ENCODE measurements at places on chromosomes 11 and 22. TPM values are rescaled to one million over a fixed set of nuclear protein-coding genes. Genes with fewer than 3 reads are reported as not detected.

OTOG gene
- total RNA-seq = 0.09 TPM

GRCh38 chr11:122981388-122982264, at the start of gene BSX:
Gene BSX, minus strand, starts transcription at chr11:122981834. Its CDS starts 163 bp downstream, at chr11:122981671.
- peaks cover 100% of the 10 kb centered on the region for H3K27me3 ChIP-seq
- H3K36me3 ChIP-seq = no peaks in the 10 kb centered on the region
- H3K4me3 ChIP-seq = no peak within 1 kb of the TSS
- no peak within 1 kb of the TSS for H3K27ac ChIP-seq

GRCh38 chr11:126804363-126804762, 196.2 kb downstream of the KIRREL3 start:
- no peak overlapping the region for H3K27ac ChIP-seq
- H3K27me3 ChIP-seq = no peaks in the 10 kb centered on the region
- H3K4me1 ChIP-seq = no peaks in the 10 kb centered on the region
- H3K36me3 ChIP-seq = no peaks in the 10 kb centered on the region
- DNase-seq = no peak

- DNase-seq = no peak
- no peaks in the 10 kb centered on the region for H3K4me1 ChIP-seq
- H3K27ac ChIP-seq = no peak overlapping the region
- H3K27me3 ChIP-seq = no peaks in the 10 kb centered on the region
- no peak overlapping the region for H3K4me3 ChIP-seq
These were observed 38.7 kb downstream of the WNT11 start for GRCh38 chr11:76167590-76167989.

INS gene
- 0.42 TPM for total RNA-seq

DNA sequence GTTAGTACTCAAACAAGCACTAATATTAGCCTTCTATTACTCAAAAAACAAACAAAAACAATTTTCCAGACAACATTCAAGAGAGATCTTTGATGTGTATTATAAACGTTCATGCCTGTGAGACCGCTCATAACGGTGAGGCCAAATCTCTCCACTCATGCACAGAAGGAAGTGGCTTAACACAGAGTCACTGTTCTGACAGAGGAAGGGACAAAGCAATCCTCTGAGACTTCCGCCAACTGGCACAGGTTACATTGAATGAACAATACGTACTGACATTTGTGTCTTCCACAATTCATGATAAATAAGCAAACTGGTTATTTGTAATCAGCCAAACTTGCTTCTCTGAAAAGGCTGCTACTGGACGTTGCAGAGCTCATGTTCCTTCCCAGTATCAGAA, 30.5 kb downstream of the CHKA start:
- H3K36me3 ChIP-seq = no peaks in the 10 kb centered on the region
- H3K4me1 ChIP-seq = peaks cover 3% of the 10 kb centered on the region
- H3K27ac ChIP-seq = no peak overlapping the region

DNA sequence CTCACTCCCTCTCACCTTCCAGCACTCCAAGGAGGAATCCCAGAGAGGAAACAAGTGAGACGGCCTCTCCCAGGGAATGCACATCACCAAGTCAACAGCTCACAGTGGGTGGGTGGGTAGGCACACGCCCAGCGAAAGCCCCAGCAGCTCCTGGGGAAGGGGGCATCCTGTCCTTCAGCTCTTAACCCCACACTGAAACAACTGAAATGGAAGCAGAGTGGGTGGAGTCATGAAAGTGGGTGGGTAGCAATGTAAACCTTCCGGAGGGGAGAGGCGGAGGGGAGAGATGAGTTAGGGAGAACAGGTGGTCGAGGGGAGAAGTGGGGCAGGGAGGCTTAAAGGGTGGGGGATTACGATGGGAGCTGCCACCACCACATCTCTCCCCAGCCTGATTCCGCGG, 5.4 kb downstream of the MCHR1 start:
- peak; percentile 76 for DNase-seq
- H3K36me3 ChIP-seq = no peaks in the 10 kb centered on the region
- peak overlapping the region; percentile 88 for H3K27ac ChIP-seq
- peaks cover 15% of the 10 kb centered on the region for H3K27me3 ChIP-seq
- H3K4me1 ChIP-seq = peaks cover 10% of the 10 kb centered on the region

DNA sequence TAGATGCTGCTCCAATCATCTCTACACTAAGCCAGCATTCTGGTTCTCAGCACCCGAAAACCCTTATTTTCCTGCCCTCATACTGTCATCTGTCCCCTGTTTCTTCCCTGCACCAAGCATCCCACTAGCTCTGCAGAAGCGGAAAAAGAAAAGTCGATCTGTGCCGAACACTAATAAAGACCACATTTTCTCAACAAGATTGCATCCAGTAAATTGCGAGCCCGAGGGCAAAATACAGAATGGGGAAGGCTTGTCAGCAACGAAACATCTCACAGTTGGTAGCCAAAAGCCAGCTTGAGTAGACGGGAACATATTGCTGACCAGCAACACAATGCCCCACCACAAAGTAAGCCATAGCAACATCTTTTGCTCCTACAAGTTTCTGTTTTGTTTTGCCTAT, 227.4 kb downstream of the CADM1 start:
- H3K4me1 ChIP-seq = no peaks in the 10 kb centered on the region
- DNase-seq = no peak
- no peak overlapping the region for H3K27ac ChIP-seq
- no peak overlapping the region for H3K4me3 ChIP-seq

ADAMTS8 gene
- 0.14 TPM for total RNA-seq

GRCh38 chr22:20434264-20434751, 3.3 kb downstream of the SCARF2 start:
- H3K4me1 ChIP-seq = peaks cover 10% of the 10 kb centered on the region
- no peak overlapping the region for H3K4me3 ChIP-seq
- H3K27me3 ChIP-seq = peaks cover 98% of the 10 kb centered on the region
- DNase-seq = no peak
- H3K36me3 ChIP-seq = no peaks in the 10 kb centered on the region

- H3K36me3 ChIP-seq = no peaks in the 10 kb centered on the region
- peaks cover 100% of the 10 kb centered on the region for H3K4me1 ChIP-seq
- peak overlapping the region; percentile 31 for H3K4me3 ChIP-seq
- peak overlapping the region; percentile 100 for H3K27ac ChIP-seq
These were observed 36.0 kb upstream of the GNB1L start for GRCh38 chr22:19890502-19891316.

ALDH3B1 gene
- 1.3 TPM for total RNA-seq

DNA sequence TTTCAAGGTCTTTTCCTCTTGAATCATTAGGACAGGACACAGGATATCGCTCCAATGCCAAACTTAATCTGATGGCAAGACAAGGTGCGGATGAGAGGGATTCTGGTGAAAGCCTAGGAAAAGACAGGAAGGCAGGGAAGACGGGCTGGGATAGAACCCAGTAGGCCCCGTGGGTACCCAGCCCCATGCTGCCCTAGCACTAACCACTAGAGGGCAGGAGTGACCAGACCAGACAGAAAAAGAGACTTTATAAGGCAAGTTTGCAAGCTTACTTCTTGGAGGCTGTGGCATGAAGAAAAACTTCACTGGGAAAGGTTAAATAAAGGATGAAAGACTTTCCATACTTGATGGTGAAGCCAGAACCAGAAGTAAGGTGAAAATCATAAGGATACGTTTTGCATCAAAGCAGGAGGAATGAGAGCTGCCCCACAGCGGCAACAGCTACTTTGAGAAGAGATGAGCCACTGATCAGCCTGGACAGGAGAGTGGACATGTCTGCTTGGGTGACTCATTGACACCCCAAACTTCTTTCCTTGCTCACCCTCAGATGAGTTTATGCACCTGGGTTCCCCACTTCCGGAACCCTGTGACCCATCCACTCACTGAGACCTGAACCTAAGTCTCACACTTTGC, 39.8 kb downstream of the SYN3 start:
- H3K27me3 ChIP-seq = no peaks in the 10 kb centered on the region
- no peaks in the 10 kb centered on the region for H3K36me3 ChIP-seq
- H3K4me1 ChIP-seq = no peaks in the 10 kb centered on the region
- H3K27ac ChIP-seq = no peak overlapping the region

LRRC55 gene
- total RNA-seq = 2.0 TPM

- no peaks in the 10 kb centered on the region for H3K36me3 ChIP-seq
- H3K27ac ChIP-seq = no peak overlapping the region
- peaks cover 4% of the 10 kb centered on the region for H3K27me3 ChIP-seq
- no peak overlapping the region for H3K4me3 ChIP-seq
- DNase-seq = no peak
These were observed 295.1 kb downstream of the MIAT start for GRCh38 chr22:26952451-26953011.

POGLUT3 gene
- total RNA-seq = 17.0 TPM

DNA sequence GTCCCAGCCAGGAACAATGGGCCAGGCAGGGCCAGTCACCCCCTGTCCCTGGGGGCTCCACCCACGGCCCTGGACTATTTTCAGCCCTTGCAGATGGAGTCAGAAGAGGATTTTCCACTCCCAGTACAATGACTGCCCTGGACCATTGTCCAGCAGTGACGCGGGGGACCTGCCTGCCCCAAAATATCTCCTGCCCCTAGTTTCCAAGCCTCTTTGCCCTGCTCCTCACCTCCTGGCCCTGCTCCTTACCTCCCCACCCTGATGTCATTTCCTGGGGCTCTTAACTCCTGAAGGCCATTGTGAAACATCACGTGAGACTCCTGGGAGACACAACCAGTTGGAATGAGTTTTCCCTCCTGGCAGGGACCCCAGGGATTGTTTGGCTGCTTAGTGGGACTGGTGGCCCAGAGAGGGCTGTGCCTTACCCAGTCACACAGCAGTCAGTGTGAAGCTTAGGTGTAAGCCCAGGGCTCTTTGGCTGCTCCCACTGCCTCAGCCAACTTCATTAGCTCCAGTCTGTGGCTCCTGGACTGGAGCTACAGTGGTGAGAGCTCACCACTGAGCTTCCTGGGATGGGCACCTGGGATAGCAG, 22.2 kb downstream of the P2RY2 start:
- H3K4me1 ChIP-seq = peaks cover 12% of the 10 kb centered on the region
- H3K27ac ChIP-seq = no peak overlapping the region
- no peak for DNase-seq
- H3K36me3 ChIP-seq = no peaks in the 10 kb centered on the region

SOX6 gene
- total RNA-seq = 3.0 TPM

GRCh38 chr11:3123761-3124733, 41.1 kb downstream of the OSBPL5 start:
- no peak overlapping the region for H3K27ac ChIP-seq
- DNase-seq = no peak
- H3K27me3 ChIP-seq = no peaks in the 10 kb centered on the region
- H3K4me1 ChIP-seq = peaks cover 3% of the 10 kb centered on the region

DNA sequence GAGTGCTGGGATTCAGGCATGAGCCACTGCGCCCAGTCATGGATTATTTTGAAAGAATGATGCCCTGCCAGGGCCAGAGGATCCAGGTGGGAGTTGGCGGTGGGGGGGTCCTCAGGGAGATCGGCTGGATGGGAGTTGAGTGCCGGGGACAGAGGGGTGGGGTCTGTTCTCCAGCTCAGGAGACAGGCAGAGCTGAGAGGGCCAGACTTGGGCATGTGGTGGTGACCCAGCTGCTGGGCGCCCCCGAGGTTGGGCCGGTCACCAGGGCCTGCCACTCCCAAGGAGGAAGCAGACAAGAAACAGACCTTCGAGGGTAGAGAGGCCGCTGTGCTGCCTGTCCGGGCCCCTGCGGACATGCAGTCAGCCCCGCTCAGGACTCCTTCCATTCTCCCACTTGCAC, 11.8 kb upstream of the PRODH start:
- no peaks in the 10 kb centered on the region for H3K4me1 ChIP-seq
- no peak overlapping the region for H3K4me3 ChIP-seq
- no peaks in the 10 kb centered on the region for H3K36me3 ChIP-seq
- H3K27me3 ChIP-seq = peaks cover 14% of the 10 kb centered on the region
- DNase-seq = no peak

DNA sequence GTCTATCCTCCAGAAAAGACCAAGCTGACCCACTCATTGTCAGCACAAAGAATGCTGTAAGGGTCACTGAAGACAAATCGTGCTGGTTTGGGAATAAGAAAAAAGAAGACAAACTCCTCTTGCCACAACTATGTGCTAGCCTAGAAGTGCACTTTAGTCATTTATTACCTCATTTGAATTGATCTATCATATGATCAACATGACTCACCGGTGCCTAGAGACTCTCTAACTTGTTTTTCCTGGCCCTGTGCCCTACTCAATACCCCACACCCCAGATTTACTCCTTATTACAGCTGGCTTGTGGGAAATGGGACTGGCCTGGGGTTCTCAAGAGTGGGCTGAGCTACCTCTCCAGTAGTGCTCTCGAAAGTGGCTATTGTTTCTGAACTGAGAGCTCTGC, 35.9 kb upstream of the HORMAD2 start:
- no peak overlapping the region for H3K27ac ChIP-seq
- peaks cover 3% of the 10 kb centered on the region for H3K4me1 ChIP-seq
- no peak for DNase-seq
- no peaks in the 10 kb centered on the region for H3K27me3 ChIP-seq
- H3K4me3 ChIP-seq = no peak overlapping the region

SORL1 gene
- total RNA-seq = 23.8 TPM

GRCh38 chr11:101812546-101812945, 102.3 kb upstream of the CEP126 start:
- DNase-seq = no peak
- no peaks in the 10 kb centered on the region for H3K36me3 ChIP-seq
- no peak overlapping the region for H3K27ac ChIP-seq
- no peaks in the 10 kb centered on the region for H3K4me1 ChIP-seq

GRCh38 chr11:36288442-36289225, 590 bp downstream of the COMMD9 start:
- no peaks in the 10 kb centered on the region for H3K36me3 ChIP-seq
- H3K4me3 ChIP-seq = peak overlapping the region; percentile 80
- no peaks in the 10 kb centered on the region for H3K27me3 ChIP-seq
- H3K27ac ChIP-seq = peak overlapping the region; percentile 44
- H3K4me1 ChIP-seq = peaks cover 9% of the 10 kb centered on the region
- no peak for DNase-seq

GRCh38 chr11:83691451-83691950, 405.3 kb upstream of the CCDC90B start:
- H3K27ac ChIP-seq = no peak overlapping the region
- H3K27me3 ChIP-seq = no peaks in the 10 kb centered on the region
- H3K36me3 ChIP-seq = no peaks in the 10 kb centered on the region
- no peak for DNase-seq
- no peaks in the 10 kb centered on the region for H3K4me1 ChIP-seq

UVRAG gene
- total RNA-seq = 20.0 TPM

SAA4 gene
- total RNA-seq = 0.61 TPM

- no peaks in the 10 kb centered on the region for H3K27me3 ChIP-seq
- H3K27ac ChIP-seq = no peak overlapping the region
- H3K4me1 ChIP-seq = no peaks in the 10 kb centered on the region
- no peaks in the 10 kb centered on the region for H3K36me3 ChIP-seq
- H3K4me3 ChIP-seq = no peak overlapping the region
- DNase-seq = no peak
These were observed 72.4 kb upstream of the TMEM45B start for GRCh38 chr11:129743112-129743815.

PANX2 gene
- 0.09 TPM for total RNA-seq

P4HA3 gene
- total RNA-seq = 0.09 TPM

ASCL2 gene
- total RNA-seq = 2.5 TPM
